Tibial artery (tissue), 4 donors: ENCODE measurements at places on chromosomes 13 and 19.

GRCh38 chr13:94030415-94031119 is 448.9 kb downstream of the DCT start:
- no peak for DNase-seq

DNA sequence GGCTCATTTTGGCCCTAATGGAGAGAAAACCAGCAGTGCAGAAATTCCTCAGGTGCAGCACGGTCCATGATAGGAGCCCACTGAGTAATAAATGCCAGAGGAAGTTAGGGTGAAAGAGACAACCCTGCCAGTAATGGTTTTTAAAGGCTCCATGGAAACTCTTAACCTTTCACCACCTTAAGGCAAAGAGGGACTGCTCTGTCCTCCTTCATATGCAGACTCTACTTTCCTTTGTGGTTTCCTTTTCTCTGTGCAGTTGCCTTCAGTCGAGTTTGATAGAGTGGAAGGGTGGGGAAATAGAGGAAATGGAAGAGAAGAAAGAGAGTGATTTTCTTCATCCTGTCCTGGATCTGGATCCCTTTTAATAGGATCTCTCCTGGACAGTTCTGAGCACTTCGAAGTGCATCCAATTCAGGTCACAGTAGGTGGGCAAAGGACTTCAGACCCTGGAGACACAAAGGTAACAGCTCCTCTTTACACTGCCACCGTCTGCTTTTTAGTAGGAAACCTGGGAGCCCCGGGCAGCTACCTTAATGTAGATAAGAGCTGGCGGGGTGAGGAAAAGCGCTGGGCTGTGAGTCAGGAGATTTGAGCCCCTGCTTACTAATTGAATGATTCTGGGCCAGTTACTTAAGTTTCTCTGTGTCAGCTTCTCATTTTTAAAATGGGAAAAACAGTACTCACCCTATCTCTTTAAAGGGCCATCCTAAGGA is 294.8 kb downstream of the KCNRG start:
- no peak for DNase-seq

GRCh38 chr13:113411216-113412023 is 41.9 kb downstream of the ADPRHL1 start:
- DNase-seq, result peak; percentile 71

- no peak for DNase-seq
Measured at GRCh38 chr13:111865046-111865445, 201.9 kb upstream of the SOX1 start.

- DNase-seq, result no peak
Measured at GRCh38 chr13:27336014-27336673, 65.5 kb downstream of the RASL11A start.

DNA sequence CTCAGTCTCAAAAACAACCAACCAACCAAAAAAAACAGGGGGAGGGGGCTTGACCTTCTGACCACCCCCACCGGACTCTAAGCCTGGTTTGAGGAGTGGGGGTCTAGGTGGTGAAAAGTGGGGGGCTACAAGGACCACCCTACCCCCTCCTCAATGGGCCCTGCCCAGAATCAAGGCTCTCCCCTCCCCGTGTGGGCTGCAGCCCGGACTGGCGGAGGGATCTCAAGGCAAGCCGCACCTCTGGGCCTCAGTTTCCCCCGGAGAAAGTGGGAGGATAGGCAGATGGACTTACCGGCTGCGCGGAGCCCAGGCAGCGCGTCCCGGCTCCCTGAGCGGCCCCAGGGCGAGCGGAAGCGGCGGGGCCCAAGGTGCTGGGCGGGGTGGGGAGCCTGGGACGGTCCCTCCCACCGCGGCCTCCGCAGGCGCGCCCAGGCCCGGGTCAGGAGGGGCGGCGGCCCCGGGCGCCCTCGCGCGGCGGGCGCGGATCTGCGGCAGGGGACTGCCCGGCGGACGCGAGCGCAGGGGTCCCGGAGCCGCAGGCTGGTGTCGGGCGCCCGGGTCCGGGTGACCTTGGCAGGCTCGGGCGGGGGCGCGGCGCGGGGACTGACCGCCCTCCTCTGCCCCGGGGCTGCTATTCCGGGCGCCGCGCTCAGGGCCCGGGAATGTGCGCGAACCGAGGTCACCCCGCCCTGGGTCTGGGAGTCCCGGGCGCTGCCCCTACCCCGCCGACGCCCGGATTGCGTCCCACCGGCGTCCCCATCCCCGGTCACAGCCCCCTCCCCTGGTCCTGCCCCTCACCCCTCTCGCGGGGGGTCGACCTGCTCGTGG is at the start of gene ADAMTSL5:
TSS of gene ADAMTSL5 (minus strand) at position 349 of the 828 bp plus-strand sequence. CDS start 2,076 bp downstream, outside the sequence.
- DNase-seq, result no peak

GRCh38 chr19:49155820-49156346 is 687 bp upstream of the HRC start:
- no peak for DNase-seq

- no peak for DNase-seq
Measured at GRCh38 chr13:71578048-71578447, 289.0 kb downstream of the DACH1 start.

- no peak for DNase-seq
Measured at GRCh38 chr19:53951436-53951835, 11.3 kb upstream of the CACNG8 start.

DNA sequence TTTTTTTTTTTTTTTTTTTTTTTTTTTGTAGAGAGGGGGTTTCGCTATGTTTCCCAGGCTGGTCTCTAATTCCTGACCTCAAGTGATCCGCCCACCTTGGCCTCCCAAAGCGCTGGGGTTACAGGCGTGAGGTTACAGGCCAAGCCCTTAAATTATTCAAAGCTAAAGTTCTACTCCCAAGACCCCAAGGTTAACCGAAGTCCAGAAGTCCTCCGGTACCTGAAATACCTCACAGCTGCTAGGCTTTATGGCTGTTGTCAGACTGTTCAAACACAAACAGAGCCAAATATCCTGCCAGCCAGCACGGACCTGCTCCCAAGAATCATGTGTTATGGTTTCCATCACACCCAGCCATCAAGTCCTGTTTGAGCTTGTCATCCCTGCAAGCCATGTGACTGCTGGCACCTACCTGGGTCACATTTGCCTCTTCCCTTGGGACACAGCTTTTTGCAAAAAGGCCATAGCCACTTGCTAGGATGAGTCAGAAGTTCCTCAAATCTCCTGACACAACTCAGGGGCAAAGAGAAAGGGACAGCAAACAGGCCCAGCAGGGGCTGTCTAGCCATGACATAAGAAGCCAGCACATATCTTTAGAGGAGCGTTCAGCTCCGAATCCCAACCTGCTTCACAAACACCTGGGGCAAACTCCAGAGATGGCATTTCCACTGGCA is 129.9 kb downstream of the FOXO1 start:
- DNase-seq, result no peak
